Fibroblast of villous mesenchyme (primary cell): ENCODE measurements at places on chromosomes 13 and 19. TPM values are rescaled to one million over a fixed set of nuclear protein-coding genes. Genes with fewer than 3 reads are reported as not detected.
A peak's percentile ranks its signal among the peaks of the same experiment; 100 is the strongest.

GRCh38 chr19:33703438-33703750, 81.6 kb downstream of the CHST8 start:
- no peak for DNase-seq

GRCh38 chr19:5031231-5032100, 62.6 kb downstream of the KDM4B start:
- peak; percentile 74 for DNase-seq

- no peak for DNase-seq
Measured at GRCh38 chr19:5360003-5360780, 19.6 kb upstream of the PTPRS start.

DNA sequence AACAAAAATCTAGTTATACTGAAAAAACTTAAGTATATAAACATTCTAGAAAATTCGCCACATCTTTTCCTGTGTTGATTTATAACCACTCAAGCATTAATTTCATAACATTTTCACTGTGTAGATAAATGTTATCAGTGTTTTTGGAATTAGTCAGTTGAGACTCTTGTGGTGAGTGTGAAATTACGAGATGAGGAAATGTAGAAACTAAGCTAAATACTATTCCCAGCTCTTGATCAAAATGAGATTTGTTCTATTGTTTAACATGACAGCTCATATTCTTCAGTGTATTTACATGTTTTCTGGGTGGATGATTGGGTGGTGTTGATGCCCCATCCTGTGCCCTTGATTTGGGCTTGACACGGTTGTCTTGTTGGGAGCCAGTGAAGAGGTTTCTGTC, 406.8 kb downstream of the DACH1 start:
- peak; percentile 55 for DNase-seq

GRCh38 chr13:50812242-50812641, 31.2 kb downstream of the DLEU7 start:
- no peak for DNase-seq

DNA sequence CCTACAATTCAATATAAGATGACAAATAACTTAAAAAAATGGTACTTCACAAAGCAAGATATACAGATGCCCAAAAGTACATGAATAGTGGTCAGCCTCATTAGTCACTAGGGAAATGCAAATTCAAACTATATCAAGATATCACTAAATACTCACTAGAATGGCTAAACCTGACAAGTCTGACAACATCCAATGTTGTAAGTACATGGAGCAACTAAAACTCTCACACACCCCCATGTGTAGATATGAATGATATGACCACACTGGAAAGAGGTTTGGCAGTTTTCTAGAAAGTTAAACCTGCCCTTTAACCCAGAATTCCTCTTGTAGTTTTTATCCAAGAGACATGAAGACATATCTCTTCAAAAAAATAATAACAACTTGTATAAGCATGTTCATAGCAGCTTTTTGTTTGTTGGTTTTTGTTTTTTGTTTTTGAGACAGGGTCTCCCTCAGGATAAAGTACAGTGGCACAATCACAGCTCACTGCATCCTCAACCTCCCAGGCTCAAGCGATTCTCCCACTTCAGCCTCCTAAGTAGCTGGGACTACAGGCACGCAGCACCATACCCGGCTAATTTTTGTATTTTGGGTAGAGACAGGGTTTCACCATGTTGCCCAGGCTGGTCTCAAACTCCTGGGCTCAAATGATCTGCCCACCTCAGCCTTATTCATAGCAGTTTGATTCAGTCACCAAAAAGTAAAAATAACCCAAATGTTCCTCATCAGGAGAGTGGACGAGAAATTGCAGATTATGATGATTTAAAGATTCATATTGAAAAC, 55.1 kb downstream of the RFX2 start:
- DNase-seq = no peak

DNA sequence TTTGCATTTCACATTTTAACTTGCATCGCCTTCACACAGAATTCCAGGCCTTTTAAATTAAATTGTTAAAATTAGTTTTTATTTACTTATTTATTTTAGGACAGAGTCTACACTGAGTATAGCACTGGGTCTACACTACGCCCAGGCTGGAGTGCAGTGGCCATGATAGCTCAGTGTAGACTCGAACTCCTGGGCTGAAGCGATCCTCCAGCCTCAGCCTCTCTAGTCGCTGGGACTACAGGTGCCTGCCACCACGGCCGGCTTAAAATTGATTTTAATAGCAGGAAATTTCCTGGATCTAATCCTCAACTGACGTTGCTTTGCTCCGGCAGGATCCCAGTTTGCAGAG, 301 bp upstream of the ZNF610 start:
- DNase-seq = no peak

DNA sequence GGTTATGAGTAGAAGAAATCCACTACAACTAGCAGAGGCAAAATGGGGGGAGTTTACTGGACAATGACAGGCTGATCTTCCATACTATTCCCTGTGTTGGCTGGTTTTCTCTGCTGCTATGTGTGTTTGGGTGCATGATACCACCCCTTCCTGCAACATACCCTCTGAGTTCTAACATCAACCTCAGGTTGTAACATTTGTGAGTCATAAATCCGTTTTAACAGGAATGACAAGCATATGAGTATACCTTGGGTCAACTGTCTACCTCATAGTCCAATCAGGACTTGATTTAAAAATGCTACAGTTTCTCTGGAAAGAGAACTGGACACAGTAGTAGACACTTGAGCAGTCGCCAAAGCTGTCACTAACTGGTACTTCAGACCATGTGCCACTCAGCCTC, 422.9 kb downstream of the KCTD12 start:
- DNase-seq = no peak

DNA sequence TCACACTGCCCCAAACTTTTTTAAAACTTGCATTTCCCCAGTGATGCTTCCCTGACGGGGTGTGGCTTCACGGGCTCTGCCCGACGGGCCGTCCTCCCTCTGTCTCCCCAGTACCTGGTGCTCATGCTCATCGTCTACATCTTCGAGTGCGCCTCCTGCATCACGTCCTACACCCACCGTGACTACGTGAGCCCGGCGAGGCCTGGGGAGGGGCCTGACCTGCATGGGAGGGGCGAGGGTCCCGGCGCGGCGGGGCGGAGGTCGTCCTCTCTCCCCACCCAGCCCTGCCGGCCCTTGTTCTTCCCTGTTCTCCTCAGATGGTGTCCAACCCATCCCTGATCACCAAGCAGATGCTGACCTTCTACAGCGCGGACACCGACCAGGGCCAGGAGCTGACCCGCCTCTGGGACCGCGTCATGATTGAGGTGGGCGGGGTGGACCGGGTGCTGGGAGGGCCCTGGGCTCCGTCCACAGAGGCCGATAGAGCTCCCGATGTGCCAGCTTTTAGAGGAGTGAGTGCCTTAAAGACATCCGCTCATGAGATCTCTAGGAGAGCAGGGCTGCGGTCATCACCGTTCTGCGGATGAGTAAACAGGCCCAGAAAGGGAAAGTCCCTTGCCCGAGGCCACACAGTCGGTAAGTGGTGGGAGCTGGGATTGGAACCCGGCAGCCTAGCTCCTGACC, 6.9 kb downstream of the UPK1A start:
- DNase-seq = peak; percentile 57

DNA sequence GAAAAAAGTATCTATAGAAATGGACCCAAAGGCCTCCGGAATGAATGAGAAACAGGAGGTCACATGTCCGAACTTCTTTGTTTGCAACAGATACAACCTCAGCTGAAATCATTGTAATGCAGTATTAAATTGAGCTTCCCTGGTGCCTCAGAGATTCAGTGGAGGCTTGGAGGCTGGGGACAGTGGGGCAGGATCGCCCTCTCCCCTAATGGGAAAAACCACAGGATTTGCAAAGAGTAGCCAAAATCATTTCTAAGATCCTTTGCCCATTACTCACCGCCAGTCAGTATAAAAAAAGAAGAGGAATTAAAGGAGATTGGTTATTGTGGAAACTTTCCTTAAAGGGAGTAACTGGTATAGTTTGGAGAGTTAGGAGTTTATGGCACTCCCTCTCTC, 30.4 kb upstream of the IRS2 start:
- no peak for DNase-seq

DNA sequence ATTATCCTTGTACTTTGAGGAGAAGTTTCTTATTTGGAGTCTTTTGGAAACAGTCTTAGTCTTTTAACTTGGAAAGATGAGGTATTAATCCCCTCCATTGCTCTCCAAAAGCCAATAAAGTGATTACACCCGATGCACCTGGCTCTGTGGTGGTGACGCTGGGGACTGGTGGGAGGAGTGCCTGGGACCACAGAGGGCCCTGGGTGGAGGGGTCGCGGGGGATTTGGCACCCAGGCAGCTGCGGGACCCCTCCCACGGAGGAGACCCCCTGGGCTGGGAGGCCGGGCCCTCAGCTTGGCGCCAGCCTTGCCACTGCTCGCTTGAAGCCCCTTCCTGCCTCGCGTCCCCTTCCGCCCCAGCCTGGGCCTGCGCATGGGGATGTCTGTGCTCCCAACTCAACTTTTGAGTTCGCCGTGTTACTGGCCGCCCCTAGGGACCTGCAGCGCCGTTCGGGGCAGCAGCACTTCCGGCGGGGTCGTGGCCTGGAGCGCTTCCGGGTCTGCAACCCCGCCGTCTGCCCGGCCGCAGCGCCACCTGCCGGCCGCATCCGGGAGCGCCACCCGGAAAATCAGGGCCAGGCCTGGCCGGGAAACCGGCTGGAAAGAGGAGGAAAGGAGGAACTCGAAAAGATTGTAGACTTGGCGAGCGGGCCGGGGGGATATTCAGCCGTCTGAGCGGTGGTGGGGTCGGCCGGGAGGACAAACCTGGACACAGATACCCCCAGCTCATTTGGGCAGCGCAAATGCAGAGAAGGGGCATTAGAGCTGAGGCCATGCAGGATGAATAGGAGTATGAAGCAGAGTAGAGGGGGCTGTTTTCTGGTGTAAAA, 8.4 kb downstream of the PEAK3 start:
- peak; percentile 80 for DNase-seq

- DNase-seq = no peak
Measured at GRCh38 chr13:26342898-26343297, 89.0 kb downstream of the CDK8 start.

- DNase-seq = no peak
Measured at GRCh38 chr13:95030821-95031343, 270.4 kb downstream of the ABCC4 start.

- no peak for DNase-seq
Measured at GRCh38 chr13:105033999-105034398, 1501.5 kb downstream of the EFNB2 start.

- peak; percentile 94 for DNase-seq
Measured at GRCh38 chr13:33519561-33520467, 234.3 kb upstream of the STARD13 start.

DNA sequence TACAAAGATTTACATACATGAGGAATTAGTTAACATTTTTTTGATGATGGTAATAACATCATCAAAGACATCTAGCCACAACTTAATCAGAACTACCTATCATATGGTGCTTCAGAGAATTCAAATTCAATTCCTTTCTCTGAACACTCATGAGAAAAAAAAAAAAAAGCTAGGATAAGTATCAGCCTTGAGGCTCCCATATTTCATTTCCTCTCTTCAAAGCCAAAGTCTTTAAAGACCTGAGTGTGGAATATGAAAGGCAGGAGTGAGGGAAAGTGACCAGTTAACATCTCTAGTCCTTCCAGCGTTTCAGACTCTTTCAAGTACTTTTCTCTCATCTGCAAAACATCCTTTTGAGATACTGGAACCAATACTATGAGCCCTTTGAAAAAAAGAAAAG, 137.5 kb downstream of the DCLK1 start:
- no peak for DNase-seq

DNA sequence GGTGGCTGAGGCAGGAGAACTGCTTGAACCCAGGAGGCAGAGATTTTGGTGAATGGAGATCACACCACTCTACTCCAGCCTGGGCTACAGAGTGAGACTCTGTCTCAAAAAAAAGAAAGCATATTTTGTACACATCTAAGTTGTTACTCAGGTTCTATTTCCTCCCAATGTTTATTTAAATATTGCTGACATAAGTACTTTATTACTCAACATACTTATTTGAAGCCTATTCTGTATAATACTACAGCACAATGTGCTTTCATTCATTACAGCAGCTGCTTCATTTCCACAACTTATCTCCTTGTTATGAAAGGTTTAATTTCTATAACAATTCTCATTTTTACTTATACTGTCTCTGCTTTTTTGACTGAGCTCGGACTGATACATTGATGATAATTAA, 495.7 kb downstream of the SLITRK1 start:
- no peak for DNase-seq

- peak; percentile 24 for DNase-seq
Measured at GRCh38 chr13:104382951-104383350, 1316.7 kb upstream of the SLC10A2 start.

- DNase-seq = peak; percentile 70
Measured at GRCh38 chr19:10706990-10707389, 5.8 kb downstream of the QTRT1 start.

Gene HCN2
- total RNA-seq = 0.32 and 0.86 TPM in 2 replicates

Gene SLC17A7
- total RNA-seq = not detected in 2 replicates

Gene RFPL4AL1
- total RNA-seq = not detected in 2 replicates

Gene CAPN12
- total RNA-seq = 0.86 TPM in 1 of 2 replicates, not detected in the other

Gene TMPRSS9
- total RNA-seq = not detected in 2 replicates

Gene COL5A3
- total RNA-seq = 5.6 and 10.6 TPM in 2 replicates

Gene ZNF709
- total RNA-seq = 1.9 and 3.0 TPM in 2 replicates

Gene FLT1
- total RNA-seq = 12.1 and 23.2 TPM in 2 replicates

Gene IZUMO1
- total RNA-seq = under 0.01 TPM in 1 of 2 replicates, not detected in the other

Gene KLC3
- 0.32 TPM in 1 of 2 replicates, not detected in the other for total RNA-seq

Gene PTPRH
- total RNA-seq = 3.9 and 7.1 TPM in 2 replicates

Gene MISP3
- total RNA-seq = under 0.01 and 0.32 TPM in 2 replicates

Gene ZNF69
- total RNA-seq = 8.1 and 12.1 TPM in 2 replicates
